ENCODE measurements at places on chromosomes 4 and X.

GRCh38 chrX:39167791-39168190, 366.5 kb downstream of the MID1IP1 start:
- DNase-seq, result no peak

GRCh38 chr4:72391281-72391680, 177.7 kb downstream of the ADAMTS3 start:
- DNase-seq, result no peak

- DNase-seq, result no peak
Measured at GRCh38 chr4:171718069-171718468, 95.1 kb upstream of the GALNTL6 start.

DNA sequence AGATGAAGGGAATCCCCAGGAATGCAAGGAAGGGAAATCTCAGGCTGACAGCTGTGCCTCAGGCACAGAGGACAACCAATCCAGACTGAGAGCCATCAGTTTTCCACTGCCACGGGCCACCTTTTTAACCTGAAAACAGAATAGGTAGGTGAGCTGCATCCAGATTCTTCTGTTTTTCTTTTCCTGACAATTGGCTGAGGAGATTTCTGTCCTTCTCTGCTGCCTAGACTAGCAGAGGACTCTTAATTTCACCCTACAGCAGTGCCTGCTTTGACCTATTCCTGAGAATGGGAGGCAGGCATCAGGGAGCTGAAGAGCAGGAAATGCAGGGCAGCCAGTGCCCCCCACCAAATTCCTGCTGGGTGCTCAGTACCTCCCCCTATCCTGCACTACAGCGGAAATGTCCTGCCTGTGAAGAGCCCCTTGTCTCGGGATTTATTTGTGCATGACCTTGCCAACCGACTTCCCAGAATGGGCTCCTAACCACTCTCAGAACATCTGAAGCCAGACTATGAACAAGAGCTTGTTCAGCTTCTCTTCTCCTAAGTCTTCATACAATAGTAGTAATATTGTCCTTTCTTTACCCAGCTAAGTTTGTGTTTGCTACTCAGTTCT, 65.1 kb downstream of the CASK start:
- no peak for DNase-seq

GRCh38 chr4:137956256-137956655, 285.9 kb downstream of the SLC7A11 start:
- DNase-seq, result peak; percentile 57

GRCh38 chrX:136851526-136851925, 29.0 kb downstream of the RBMX start:
- no peak for DNase-seq

DNA sequence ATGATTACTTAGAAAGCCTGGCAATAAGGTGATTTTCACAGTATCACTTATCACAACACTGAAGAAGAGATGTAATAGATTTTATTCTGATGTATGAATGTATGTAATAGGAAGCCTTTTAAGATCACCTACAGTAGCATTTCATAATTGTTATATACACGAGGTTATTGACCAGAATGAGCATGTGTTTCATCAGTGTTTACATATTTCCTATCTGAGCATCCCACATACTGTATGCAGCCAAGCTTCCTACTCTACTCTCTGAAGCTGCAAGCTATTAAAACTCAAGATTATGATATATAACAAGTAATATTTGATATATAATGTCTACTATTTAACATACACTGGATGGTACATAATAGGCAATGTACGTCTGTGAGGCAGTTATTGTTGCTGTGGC, 190.9 kb upstream of the S100G start:
- DNase-seq, result no peak

GRCh38 chr4:56104188-56104587, 155.4 kb downstream of the CEP135 start:
- no peak for DNase-seq

- DNase-seq, result no peak
Measured at GRCh38 chrX:3263681-3264126, 82.7 kb downstream of the MXRA5 start.

DNA sequence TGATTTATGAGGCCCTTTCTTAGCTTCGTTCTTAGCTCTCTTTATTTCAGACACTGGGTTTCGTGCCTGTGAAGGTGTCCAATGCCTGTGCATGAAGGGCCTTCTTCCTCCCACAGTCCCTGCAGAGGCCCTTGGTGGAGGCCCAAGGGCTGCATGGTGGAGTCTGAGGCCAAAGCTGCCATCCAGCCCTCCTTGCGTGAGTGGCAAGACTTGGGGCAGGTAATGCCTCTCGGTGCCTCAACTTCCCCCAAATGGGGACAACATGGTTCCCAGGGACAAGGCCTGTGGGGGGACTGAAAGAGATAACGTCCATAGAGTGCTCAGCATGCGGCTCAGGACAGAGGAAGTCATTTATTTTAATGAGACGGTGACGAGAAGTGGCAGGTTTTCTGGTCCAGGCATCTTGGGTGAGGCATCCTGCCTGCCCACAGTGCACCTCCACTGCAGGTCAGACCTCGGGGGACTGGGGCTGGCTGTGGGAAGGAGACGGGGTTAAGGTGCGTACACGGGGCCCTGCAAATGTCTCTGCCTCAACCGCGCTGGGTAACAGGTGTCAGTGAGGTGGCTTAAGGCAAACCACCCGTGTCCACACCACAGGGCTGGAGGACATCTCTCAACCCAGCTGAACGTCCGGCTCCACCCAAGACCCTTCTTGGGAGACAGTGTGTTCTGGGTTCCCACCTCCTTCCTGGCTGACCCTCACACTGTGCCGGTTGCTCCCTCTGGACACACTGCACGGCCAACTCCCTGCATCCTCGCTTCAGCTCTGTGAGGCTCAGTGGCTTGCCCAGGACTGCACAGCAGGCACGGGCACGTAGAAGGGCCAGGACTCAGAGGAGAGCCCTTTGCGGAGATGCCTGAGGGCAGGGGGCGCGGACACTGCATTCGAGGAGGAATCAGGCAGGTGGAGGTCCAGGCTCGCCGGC, 50.5 kb downstream of the PSAPL1 start:
- DNase-seq, result no peak

DNA sequence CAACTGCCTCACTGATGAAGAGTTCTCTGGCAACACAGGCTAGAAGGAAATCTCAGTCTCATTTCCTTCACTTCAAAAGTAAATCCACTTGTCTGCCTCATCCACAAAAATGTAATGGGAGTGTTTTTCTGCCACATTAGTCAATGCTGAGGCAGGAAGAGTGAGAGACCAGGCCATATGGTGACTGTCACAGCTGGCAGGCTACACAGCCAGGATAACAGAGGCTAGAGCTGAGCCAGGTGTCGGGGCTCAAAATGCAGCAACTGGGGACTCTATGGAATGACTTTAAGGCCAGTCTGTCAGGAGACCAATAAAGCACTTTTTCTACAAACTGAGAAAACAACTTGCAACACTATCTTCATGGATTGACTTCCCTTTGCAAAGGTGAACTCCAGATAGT, 204.2 kb downstream of the GPC3 start:
- DNase-seq, result no peak

DNA sequence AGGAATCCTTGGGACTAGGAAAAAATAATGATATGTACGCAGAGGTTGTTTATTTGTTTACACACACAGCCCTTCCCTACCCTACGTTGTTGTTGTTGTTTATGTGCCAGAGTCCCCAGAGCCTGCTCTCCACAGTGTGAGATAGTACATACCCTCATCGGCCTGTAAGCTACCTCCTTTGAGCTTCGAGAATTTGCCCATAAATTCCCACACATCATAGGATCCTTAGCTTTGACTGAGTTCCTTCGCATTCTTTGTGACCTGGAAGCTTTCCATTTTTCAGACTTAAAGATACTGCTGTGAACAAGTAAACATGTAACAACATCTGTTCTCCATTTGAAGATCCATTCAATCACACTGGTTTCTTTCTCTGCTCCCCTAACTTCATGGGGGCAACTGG, 114.5 kb downstream of the IRF2 start:
- no peak for DNase-seq

DNA sequence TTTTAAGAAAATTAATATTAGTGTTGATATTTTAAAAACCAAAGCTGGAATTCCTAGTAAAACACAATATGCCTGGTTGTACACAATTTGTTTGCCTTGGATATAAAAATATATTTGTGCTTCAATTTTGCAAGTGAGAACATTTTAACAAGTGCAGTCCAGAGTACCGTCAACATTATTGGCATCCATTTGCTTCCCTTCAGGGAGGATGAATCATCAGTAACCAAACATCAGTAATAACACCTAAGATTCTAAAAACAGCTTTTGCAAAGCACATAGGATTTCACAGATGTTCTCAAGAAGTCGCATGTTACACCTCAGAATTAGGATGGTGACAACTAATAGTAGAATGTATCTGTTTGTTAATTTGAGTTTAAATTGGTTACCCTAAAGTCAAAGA, 262.6 kb upstream of the BMP3 start:
- peak; percentile 12 for DNase-seq

GRCh38 chr4:85398276-85398675, 76.7 kb upstream of the ARHGAP24 start:
- peak; percentile 73 for DNase-seq

DNA sequence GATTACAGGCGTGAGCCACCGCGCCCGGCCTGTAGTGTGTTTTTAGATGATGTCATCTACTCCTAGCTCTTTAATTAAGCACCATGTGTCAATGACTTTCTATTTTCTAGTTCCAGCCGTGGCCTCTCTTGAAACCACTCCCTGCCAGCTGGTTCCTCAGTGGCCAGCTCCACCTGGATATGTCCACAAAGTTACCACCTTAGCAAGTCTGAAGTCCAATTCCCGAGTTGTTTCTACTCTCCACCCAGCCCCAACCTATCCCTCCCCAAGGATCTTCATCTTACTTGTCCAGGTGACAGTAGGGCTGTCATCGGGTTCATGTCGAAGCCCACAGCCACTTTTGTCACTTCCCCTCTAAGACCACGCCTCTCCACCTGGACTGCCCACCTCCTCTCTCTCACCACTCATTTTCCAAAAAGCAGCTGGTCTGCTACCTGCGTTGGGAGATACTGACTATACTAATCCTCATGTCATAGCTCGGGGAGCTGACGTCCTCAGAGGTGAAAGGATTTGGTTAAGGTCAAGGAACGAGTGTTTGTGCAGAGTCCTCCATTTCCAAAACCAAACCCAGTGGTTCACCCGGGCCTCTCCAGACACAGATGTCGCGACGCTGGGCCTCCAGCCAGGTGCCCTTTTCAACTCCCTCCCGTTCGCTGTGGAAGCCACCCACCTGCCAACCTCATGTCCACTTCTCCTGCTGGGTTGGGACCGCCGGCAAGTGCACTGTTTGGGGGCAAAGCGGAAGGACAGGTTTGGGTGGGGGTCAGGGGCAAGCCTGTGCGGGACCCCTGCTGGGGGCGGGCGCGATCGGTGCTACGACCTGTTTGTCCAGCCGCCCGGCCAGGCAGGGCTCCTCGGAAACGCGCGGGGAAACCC, 704 bp downstream of the FAM3A start:
- no peak for DNase-seq

- DNase-seq, result no peak
Measured at GRCh38 chr4:186912606-186913005, 188.9 kb upstream of the FAT1 start.

DNA sequence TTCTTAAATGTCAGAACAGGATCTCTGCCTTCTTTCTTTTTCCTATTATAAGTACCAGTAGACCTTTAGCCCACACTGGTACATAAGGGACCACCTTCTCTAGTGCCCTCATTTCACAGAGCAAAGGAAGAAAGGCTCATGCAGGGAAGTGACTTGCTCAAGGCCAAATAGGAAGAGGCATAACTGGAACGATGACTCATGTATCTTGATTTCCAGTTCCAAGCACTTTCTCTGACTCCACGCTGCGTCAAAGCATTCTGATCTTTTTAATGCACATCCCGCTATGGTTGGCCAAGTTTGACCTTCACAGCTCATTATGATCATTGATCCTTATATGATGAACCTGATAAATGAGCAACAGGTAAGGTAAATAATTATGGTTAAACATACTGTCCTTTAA, 542.0 kb downstream of the GBA3 start:
- peak; percentile 17 for DNase-seq

GRCh38 chr4:184274286-184274951, 56.7 kb upstream of the ENPP6 start:
- no peak for DNase-seq

- no peak for DNase-seq
Measured at GRCh38 chrX:118423558-118423957, 72.1 kb upstream of the DOCK11 start.

GRCh38 chrX:107935200-107935599, 47.0 kb downstream of the TEX13B start:
- peak; percentile 49 for DNase-seq

GRCh38 chr4:146478009-146478408, 43.7 kb downstream of the SLC10A7 start:
- DNase-seq, result no peak

GRCh38 chr4:182231496-182231895, 11.7 kb upstream of the TENM3 start:
- DNase-seq, result no peak

DNA sequence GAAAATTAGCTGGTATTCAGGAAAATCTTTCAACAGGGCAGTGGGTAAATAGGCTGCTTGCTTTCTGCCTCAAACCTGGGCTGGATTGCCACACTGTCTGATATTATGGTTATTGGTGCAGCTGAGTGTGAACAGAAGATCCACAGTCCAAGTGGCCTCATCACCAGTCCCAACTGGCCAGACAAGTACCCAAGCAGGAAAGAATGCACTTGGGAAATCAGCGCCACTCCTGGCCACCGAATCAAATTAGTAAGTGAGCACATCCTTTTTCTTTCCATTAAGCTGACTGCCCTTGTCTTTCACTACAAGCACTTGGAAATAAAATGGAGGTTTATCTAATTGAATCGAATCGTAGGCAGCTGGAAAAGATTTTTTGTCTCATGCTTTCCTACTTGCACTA, 204.7 kb downstream of the TLL1 start:
- DNase-seq, result no peak

DNA sequence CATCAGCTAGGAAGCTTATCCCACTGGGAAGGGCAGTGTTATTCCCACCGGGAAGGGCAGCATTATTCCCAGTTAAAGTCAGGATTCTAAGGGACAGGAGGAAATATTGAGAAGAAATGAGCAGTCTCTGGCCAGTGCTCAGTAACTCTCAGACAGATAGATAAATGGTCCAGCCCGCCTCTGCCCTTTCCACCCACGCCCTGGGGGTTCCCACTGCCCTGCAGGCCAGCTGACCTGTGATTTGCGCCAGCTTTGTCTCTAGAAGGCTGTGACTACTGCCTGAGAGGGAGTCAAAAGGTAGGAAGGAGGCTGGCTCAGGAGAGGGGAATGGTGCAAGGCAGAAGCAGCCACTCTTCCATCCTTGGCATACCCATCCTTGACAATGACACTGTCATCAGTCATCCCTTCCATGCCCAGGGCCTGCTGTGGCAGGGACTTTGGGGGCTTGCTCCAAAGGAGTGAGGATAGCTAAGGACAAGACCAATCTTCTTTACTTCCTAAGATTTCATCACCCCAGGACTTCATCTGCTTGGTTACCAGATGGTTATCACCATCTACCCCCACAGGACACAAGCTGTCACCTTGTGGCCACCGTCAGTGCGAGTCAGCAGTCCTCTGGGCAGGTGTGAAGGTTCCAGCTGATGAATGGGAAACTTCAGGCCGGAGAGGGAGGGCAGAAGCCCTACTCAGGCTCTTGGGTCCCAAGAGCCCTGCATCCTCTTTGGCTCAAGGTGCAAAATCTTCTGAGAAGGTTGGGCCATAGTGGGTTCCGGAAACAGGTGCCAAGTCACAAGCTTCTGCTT, 49.5 kb downstream of the SEPSECS start:
- no peak for DNase-seq

- no peak for DNase-seq
Measured at GRCh38 chr4:169774466-169775445, 17.0 kb upstream of the HPF1 start.

All from iris pigment epithelial cell (primary cell).